ENCODE measurements at places on chromosomes 2 and 18.

DNA sequence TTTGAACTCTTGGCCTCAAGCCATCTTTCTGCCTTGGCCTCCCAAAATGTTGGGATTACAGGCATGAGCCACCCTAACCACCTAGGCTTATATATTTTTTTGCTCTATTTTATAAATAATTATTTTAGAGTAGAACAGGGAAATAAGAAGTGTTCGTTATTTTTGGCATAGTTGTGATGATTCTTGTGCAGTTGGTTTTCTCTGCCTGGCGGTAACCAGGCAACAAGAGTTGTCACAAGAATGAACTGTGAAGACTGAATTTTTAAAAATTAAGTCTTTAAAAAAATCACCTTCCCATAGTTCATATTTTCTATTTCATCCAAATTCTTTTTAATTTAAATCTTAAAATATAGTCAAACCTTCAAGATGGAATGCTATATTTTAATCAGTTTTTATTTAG is 310.2 kb downstream of the ARL6IP6 start:
- no peak for DNase-seq

DNA sequence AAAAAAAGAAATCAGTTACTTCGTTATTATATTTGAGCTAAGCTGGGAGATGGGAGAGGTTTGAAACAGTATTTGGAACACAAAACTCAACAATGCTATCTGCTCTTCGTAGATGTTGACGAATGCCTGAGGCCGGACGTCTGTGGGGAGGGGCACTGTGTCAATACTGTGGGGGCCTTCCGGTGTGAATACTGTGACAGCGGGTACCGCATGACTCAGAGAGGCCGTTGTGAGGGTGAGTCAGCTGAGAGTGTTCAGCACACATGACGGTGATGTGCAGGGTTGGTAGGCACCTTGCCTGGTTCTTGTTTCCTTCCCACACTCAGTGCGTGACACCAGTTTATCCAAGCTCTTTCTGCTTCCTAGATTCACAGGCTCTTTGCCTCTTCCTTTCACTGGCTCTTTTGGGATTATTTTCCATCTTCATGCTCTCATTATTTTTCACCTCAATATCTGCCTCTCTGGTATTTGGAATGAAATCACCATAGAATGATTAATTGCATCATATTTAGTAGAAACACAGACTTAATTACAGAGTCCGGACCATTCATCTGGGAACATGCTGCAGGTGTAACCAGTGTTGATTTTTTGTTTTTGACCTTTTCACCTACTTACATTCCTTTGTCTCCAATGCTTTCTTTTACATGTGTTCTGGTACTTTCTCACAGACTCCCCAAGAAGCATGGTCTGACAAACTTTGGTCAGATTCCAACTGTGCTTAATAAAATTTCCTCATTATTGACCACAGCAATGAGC is 200.6 kb upstream of the RASGRP3 start:
- DNase-seq = no peak

GRCh38 chr2:71746946-71747501 is 293.7 kb downstream of the DYSF start:
- peak; percentile 46 for DNase-seq

DNA sequence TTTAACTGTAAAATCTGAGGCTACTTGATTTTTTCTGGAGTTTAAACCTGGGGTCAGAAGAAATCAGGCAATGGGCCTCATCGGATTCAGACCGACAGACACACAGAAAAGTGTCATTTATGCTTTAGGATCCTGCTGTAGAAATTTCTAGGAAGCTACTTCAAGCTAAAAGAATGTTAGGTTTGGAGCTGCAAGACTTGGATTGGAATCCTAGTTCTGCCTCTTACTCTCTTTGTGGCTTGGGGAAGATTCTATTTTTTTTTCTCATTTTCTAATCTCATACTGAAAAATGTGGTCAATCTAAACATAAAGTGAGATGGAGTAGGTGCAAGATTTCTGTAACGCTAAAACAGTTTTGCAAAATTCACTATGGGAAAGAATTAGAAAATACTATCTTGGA is 48.8 kb upstream of the KCNE4 start:
- DNase-seq = no peak

DNA sequence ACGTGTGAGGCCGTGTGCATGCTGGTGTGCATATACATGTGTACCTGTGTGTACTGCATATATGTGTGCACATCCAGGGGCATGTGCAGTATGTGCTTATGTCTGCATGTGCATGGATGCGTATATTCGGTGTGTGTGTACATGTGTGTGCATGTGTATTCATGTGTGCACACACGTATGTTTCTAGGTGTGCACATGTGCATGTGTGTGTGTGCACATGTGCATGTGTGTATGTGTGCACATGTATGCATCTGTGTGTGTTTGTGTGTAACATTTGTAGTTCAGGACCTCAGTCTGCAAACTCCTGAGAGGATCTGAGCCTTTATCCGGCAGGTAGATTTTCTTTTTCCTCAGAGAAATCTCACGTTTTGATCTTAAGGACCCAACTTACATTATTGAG is 201.7 kb downstream of the SNTG2 start:
- DNase-seq = no peak

GRCh38 chr2:234038076-234038802 is 12.3 kb upstream of the SPP2 start:
- DNase-seq = no peak

DNA sequence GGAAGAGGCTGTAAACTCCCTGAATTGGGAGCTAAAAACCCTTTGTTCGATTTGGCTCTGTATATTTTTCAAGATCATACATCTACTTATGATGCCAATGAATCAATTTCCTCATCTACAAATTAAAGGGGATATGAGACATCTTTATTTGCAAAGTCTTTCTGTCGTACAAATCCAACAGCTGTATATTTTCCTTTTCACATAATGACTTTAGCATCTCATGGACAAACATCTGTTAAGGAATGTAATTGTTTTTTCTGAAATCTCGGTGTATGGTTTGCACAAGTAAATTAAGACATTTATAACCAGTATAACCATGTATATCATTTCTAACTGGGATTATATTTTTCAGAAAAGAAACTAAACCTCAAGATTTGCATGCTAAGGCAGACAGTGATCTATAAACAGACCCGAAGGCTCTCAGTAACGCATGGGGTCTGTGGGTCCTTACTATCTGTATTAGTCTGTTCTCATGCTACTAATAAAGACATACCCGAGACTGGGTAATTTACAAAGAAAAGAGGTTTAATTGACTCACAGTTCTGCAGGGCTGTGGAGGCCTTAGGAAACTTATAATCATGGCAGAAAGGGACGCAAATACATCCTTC is 130.8 kb downstream of the SLC8A1 start:
- DNase-seq = no peak

DNA sequence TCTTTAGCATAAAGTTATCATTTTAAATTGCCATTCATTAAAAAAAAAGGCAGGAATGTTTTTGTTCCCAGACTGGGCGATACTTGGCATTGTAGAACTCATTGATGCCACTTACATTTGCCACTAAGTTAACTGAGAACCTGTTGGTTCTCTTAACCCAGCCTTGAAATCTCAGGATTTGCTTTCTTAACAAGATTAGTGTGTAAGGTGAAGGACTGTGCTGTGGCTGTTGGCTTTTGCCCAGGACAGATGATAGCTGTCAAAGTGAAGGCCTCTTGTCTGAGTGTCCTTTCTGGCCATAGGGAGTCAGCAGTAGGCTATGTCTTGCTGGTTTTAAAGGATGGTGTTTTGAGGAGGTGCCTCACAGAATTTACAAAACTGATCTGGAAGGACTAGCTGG is 2.6 kb downstream of the DPYSL5 start:
- no peak for DNase-seq

DNA sequence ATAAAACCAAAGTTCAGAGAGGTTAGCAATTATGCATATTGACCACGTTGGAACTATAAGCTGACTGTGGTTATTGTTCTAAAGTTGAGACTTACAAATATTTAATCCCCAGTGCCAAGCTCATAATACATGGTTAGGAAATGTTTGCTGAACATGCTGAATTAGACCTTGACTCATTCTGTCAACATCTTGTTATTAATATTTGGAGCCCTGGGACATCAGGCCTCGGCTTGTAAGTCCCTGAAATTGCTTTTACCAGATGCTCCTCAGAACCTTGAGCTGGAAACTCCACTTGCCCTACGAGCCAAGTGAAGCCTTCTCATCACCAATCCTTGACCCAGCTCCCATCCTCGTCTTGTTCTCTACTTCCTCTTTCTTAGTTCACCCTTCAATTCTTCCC is 21.2 kb downstream of the DYNAP start:
- no peak for DNase-seq

GRCh38 chr2:231709981-231710798 is 1.9 kb downstream of the PTMA start:
- DNase-seq = peak; percentile 28

DNA sequence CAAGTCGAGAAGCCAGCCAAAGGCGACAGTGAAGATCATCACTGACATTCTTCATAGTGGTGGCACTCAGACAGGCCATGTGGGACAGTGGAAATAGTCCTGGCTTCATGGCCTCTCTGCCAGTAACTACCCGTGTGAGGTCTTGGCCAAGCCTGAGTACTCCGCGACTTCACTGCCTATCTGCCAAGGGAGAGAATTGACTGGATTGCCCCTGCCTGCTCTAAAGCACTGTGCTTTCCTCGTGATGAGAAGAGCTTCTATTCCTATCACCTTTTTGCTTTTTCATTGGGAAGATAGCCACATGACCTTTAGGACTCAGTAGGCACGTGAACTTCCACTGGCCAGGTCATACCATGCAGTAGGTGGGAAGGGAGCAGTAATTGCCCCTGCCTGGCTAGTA is 239.3 kb downstream of the HAUS1 start:
- no peak for DNase-seq

GRCh38 chr2:210318891-210319290 is 3.9 kb upstream of the MYL1 start:
- no peak for DNase-seq

GRCh38 chr2:111118981-111119821 is 1.5 kb upstream of the BCL2L11 start:
- no peak for DNase-seq

DNA sequence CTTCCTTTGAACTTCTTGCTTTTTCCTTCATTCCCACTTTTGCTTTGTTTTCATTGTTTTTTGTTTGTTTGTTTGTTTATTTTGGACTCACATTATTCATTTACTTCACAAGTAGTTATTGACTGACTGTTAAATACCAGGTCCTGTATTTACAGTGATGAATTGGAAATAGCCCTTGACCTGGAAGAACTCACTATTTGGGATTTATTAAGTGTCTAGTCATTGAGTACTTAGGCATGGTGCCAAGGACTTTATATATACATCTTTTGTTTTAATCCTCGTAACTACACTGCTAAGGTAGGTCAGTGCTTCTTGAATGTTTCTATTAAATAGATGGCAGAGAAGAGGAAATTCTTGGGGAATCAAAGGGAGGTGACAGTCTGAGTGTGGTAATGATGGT is 11.1 kb downstream of the SPOPL start:
- no peak for DNase-seq

- DNase-seq = no peak
Measured at GRCh38 chr2:7972670-7973069, 709.2 kb upstream of the ID2 start.

GRCh38 chr2:45643095-45643494 is 8.4 kb upstream of the PRKCE start:
- no peak for DNase-seq

- no peak for DNase-seq
Measured at GRCh38 chr2:217685255-217685605, 317.6 kb downstream of the TNS1 start.

DNA sequence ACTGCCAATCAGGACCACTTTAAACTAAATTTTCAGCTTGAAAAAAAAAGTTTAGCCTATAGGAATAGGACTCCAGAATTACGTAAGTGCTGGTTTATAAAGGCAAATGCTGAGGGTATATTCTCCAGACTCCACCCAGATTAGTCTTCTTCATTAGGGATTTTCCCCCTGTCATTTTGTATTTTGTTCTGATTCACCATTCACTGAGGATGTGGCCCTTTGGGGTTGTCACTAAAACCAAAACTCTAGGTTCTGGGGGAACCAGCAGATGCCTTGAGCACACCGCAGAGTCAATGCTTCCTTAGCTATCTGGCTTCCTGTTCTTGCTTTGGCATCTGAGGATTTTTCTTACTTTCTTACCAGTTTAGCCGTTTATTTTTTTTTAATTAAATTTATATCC is 10.5 kb downstream of the SCYGR4 start:
- DNase-seq = no peak

- DNase-seq = no peak
Measured at GRCh38 chr18:34740101-34740500, 30.0 kb downstream of the DTNA start.

DNA sequence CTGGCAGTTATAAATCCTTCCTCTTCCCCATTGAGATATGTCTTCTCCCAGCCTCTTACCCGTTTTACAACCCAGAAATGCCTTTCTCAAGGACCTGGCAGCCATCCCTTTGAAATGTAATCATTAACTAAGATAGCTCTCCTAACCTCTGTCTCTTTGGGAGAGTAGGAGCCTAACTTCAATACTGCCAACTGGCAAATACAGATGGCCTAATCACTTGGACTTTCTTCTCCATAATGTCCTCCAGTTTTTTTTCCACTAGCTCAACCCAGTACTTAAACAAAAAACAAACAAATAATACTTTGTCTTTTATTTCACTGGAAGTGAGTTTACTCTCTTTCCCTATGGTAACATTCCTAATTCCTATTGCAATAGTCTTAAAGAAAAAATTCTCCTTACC is 1391.1 kb downstream of the SUCLG1 start:
- no peak for DNase-seq

DNA sequence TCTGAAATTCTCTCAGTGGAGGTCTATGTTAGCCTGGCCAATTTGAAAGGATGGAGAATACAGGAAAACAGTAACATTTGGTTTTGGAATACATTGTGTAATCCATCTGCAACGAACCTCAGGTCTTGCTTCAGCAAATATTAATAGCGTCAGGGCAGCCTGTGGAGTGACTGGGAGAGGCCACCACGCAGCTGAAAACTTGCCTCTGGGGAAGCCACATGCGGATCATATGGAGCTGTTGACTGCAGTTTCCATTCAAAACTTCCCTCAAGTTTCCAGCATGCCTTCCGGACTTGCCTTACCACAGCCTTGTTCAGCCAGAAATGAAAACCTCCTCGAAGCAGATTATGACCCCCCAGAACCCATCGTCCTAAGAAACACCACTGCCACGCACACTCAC is 25.7 kb downstream of the BCL11A start:
- DNase-seq = no peak

GRCh38 chr2:20451341-20451740 is 4.5 kb downstream of the RHOB start:
- no peak for DNase-seq

DNA sequence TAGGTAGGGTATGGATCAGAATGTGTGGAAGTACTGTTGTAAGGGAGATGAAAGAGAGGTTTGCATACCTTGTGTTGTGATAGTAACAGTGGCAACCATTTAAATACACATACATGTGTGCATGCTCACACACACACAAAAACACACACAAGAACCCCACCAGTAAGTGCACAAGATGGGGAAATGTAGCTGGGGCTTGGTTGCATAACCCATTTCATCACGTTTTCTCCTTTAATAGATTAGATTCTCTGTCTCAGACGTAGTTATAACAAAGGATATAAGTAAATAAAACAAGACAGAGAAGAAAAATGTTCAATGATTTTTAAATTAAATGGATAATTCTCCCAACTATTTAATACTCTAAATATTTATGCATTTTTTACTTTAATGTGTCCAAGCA is 13.4 kb downstream of the ARHGAP15 start:
- no peak for DNase-seq

GRCh38 chr18:10160251-10160650 is 246.4 kb downstream of the VAPA start:
- no peak for DNase-seq

- no peak for DNase-seq
Measured at GRCh38 chr2:75820693-75821092, 110.0 kb upstream of the GCFC2 start.
